Stimulated activated CD8-positive, alpha-beta memory T cell treated with anti-CD3 and anti-CD28 coated beads, Interleukin-12 subunit alpha, Interleukin-12 subunit beta, amount 100 ng/mL, for 4 hours (primary cell): ENCODE measurements at places on chromosomes 11 and 22.

DNA sequence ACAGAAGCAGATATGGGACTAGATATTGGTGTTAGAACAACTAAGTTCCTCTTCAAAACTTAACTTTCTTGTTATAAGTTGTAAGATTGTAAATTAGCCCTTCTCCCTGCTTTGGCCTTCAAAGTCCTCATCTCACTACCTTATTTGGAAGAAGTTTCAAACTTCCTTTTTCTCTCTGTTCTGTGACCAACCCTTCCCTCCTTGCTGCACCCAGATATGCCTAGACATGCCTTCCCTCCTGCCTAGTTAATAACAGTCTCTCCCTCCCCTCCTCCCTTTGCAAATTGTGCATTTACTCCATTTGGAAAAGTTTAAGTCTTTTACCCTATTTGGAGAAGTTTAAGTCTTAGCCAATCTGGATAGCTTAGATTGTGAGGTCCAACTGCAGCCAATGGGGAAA is 4.9 kb downstream of the OR52K2 start:
- no peak for DNase-seq

DNA sequence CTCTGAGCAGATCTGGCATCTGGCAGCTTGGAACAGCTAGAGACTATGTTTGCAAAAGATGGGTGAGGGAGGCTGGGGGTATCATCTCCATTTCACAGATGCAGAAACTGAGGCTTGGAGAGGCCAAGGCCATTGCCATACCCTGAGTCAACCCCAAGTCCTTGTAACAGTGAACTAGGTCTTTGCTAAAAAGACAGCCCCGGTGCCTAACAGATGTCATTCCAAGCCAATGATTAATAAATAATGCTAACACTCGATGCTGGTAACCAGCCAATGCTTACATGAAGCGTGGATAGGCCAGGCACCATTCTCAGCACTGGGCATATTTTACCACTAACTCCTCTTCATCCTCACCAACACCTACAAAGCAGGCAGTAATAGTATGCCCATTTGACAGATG is 164.0 kb downstream of the MN1 start:
- DNase-seq: no peak

- DNase-seq: no peak
Observed at GRCh38 chr11:20089367-20089766, 70.9 kb downstream of the DBX1 start.

GRCh38 chr11:46451759-46452158 is 60.2 kb upstream of the CHRM4 start:
- DNase-seq: no peak

DNA sequence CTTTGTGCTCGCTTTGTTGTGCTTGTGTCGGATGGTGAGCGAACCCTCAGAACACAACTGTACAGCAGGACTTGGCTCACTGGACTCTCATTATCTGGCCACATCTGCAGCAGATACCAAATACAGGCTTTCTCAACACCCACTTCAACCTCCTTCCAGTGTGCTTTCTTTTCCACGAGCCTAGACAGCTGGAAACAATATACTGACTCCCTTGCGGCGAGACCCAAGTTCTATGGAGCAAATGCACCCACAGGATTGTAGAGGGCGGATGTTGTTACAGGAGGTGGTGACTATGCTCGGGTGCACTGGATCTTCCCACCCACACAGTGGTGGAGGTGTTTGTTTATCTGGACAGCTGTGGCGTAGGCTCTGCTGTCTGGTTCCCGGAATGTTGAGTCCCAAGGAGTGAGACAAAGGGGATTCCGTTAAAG is 204.3 kb downstream of the TENM4 start:
- DNase-seq: no peak

GRCh38 chr11:128515826-128516778 is 71.3 kb downstream of the ETS1 start:
- no peak for DNase-seq

DNA sequence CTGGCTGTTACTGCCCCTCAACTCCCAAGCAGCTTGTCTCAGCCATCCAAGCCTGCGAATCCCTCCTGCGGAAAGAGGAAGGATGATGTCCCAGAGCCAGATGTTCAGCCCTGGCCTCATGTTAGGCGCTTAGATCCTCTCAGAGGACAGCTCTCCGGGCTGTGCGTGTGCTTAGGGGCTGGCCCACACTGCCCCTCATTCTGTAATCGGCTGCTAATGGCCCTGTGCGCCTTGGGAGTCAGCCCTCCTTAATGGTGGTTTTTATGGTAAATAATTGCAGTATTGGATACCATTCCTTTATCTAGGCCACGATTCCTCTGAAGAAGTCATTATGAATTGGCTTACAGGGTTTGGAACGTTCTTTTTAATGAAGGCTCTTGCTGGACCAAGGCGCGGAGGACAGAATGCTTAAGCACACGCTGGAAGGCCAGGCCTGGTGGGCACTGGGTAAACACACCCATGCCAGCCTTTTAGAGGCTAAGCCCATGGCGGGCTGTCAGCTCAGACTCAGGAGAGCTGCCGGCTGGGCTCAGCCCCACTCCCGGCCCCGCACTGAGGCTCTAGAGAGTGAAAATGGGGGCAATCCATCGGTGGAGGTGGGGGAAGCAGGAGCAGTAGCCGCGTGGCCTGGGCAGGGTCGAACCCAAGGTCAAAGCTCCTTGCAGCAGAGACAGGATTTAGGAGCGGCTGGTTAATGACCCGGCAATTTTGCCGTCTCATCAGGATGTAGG is 1157.5 kb downstream of the BRD1 start:
- no peak for DNase-seq

DNA sequence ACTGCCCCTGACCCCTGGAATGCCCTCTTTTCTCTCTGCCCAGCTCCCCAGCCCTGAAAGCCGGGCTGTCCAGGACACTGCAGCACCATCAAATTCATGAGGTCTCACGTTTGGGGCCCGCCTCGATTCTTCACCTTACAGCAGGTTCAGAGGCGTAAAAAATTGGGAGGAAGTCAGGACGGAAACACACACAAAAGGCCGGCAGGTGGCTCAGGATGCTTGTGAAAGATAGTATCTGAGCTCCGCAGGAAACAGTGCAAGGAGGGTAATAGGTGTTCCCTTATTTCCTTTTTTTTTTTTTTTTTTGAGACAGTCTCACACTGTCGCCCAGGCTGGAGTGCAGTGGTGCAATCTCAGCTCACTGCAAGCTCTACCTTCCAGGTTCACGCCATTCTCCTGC is 4.1 kb downstream of the RFPL2 start:
- DNase-seq: no peak

DNA sequence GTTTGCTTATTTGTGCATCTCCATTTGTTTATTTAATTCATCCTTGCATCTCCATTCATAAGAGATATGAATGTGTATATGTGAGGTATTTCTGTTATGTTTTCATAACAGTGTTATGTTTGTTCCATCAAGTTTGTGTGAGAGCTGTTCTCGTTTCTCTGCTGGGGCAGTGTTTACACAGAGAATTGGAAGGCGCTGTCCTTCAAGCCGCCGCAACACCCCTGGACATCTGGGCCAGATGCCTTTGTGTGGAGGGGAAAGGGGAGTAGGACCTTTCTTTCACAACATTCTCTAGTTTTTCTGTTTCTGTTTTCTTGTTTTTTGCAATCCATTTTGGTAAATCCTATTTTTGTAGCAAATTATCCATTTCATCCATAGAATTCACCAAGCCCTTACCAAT is 7.0 kb upstream of the TM7SF2 start:
- DNase-seq: no peak

- no peak for DNase-seq
Observed at GRCh38 chr22:26970809-26971394, 313.5 kb downstream of the MIAT start.

- no peak for DNase-seq
Observed at GRCh38 chr11:43579171-43579918, 101.2 kb upstream of the HSD17B12 start.

- no peak for DNase-seq
Observed at GRCh38 chr11:123892031-123892430, 6.6 kb upstream of the TMEM225 start.

DNA sequence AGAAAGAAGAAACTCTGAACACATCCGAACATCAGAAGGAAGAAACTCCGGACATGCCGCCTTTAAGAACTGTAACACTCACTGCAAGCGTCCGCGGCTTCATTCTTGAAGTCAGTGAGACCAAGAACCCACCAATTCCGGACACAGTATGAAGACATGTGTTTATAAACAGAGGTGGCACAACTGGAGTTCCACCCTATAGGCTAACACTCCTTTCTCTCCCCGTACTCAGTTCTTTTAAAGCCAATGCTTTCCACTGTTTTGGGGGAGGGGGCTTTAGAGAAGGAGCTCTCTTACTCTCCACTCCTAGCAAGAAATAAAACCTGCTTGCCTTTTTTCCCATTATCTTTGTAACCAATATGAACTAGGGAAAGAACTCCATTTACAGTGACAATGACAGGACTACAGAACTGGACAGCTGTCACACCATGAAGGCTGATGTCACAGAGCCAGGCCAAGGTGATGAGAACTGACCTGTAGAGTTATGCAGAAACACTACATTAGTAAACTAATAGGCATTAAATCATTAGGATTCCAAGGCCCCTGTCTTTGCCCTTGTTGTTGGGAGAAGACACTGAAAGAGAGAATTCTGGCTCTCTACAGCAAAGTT is 733 bp downstream of the TRIM5 start:
- no peak for DNase-seq

GRCh38 chr11:125401746-125402145 is 94.3 kb downstream of the FEZ1 start:
- no peak for DNase-seq

- no peak for DNase-seq
Observed at GRCh38 chr11:102812188-102812587, 14.2 kb upstream of the MMP1 start.

DNA sequence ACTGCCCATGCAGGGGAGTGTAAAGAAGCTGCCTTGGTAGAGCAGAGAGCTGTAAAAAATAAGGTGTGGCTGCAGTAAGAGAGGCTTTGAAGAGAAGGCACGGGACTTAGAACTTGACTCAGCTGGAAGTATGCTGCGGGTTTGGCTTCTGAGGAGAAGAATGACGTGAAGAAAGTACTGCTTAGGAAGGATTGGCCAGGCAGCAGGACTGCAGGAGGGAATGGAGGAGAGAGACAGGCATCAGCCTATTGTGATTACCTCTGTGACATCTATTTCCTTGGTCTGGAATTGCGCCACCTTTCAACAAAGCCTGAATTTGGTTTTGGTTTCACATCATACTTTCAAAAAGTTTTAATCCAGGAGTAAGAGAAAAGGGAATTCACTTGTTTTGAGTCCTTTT is 22.5 kb downstream of the PRRG4 start:
- DNase-seq: no peak

DNA sequence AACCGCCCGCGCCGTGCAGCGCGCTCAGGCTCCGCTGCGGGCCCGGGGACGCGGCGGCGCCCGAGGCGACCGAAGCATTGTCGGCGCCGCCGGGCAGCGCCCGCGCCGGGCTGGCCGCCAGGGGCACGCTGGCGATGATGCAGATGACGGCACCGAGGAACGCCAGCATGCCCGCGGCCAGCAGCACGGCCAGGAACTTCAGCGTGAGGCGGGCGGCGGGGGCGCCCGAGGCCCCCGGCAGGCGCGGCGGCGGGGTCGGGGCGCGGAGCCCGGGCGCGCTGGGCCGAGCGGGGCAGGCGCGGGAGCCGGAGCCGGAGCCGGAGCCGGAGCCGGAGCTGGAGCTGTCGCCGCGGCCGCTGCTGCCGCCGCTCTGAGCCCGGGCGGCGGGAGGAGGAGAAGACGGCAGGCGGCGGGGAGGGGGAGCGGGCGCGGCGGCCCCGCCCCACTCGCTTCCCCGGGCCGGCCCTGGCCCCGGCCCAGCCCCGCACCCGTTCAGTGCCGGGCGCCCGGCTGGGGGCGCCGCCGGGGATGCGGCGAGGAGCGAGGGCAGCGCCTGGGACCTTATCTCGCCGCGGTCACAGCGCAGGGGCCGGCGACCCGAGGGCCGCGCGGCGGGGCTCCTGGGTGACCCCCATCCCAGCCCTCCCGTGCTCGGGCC is at the start of gene NPTXR:
Gene NPTXR, minus strand, starts transcription at position 372 of the 658 bp plus-strand sequence.
- DNase-seq: peak; percentile 18

DNA sequence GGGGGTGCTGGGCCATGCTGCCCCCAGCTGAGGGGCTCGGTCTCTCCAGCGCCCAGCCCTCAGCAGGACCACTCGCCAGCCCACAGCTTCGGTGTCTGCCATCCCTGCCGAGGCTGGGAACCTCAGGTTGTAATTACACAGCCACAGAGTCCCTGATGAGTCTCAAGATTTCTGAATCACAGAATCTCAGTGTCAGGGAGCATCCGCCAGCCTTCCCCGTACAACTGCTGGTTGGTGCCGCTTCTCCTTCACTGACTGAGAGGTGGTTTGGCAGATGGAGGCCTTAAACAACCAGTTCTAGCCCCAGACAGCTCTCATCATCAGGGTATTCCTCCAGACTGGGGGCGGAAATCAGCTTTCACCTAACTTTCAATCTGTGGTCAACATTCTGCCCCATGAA is 13.7 kb downstream of the PHF21B start:
- DNase-seq: no peak

DNA sequence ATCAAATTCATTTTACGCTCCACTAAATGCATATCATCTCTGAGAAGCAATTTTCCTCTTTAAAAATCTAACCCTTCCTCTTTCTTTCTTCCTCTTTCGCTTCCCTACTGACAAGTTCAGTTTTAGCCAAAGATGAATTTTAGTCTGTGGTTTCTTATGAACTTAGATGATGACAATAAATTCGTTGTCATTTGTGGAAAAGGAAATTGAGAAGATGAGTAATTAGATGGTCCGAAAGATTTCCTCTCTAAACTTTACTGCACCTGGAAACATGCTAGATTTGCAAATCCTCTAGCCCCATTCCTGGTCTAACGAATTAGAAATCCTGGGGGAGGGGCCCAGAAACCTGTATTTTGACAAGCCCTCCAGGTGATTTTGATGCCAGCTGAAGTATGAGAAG is 855.4 kb upstream of the CHORDC1 start:
- DNase-seq: no peak

GRCh38 chr11:32216749-32217148 is 125.9 kb downstream of the RCN1 start:
- DNase-seq: no peak

GRCh38 chr11:89168396-89168795 is 9.3 kb upstream of the TYR start:
- no peak for DNase-seq

- DNase-seq: no peak
Observed at GRCh38 chr11:63503492-63503891, 2.4 kb upstream of the LGALS12 start.

- no peak for DNase-seq
Observed at GRCh38 chr22:26806445-26807175, 149.2 kb downstream of the MIAT start.

- DNase-seq: no peak
Observed at GRCh38 chr11:134530636-134531326, 118.7 kb upstream of the B3GAT1 start.

GRCh38 chr11:15968461-15969130 is 387.8 kb downstream of the SOX6 start:
- DNase-seq: no peak

DNA sequence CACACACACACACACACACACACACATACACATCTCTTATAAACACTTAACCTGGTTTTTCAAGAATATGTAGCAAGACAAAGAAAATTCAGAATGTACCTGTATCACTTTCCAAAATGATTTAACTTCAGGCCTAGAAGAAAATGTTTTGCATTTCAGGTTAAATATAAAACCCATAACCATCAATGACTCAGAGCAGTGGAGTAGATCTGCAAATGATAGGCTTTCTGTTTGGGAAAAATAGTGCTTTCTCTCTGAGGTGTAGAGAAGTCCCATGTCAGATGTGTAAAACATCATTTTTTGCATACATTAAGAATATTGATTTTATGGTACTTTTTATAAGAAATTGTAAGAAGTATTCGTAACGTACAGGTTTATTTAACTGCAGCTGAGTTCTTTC is 116.9 kb downstream of the STK33 start:
- no peak for DNase-seq

GRCh38 chr22:24323233-24323632 is 52.6 kb downstream of the SPECC1L start:
- DNase-seq: no peak

- DNase-seq: no peak
Observed at GRCh38 chr11:63897459-63898146, 19.4 kb downstream of the RCOR2 start.
